ENCODE measurements at places on chromosomes 7 and 10.
A peak's percentile ranks its signal among the peaks of the same experiment; 100 is the strongest.

- DNase-seq: no peak
Observed at GRCh38 chr10:7314170-7314569, 96.7 kb downstream of the SFMBT2 start.

DNA sequence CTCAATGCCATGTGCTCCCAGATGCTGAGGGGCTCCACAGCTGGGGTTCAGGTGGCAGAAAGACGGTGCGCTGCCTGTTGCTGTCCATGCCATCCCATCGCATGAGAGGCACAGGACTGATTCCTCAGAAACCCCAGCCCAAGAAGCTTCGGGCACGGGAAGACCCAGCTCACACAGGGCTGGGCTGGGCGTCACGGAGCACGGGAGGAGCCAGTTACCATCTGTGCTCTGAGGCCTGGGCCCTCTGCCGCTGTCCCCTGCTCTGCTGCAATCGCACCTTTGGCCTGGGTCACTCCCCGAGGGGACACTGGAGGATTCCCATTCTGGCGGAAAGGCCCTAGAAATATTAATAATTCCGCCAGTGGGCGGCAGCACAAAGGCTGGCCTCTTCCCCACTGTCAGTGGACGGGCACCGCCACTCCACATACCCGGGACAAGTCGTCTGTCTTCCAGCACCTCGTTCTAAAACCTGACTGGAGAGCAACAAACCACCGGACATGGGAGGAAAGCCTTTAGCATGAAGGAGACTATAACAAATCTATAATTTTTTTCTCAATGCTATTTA lies 92.1 kb downstream of the PIP4K2A start:
- no peak for DNase-seq

DNA sequence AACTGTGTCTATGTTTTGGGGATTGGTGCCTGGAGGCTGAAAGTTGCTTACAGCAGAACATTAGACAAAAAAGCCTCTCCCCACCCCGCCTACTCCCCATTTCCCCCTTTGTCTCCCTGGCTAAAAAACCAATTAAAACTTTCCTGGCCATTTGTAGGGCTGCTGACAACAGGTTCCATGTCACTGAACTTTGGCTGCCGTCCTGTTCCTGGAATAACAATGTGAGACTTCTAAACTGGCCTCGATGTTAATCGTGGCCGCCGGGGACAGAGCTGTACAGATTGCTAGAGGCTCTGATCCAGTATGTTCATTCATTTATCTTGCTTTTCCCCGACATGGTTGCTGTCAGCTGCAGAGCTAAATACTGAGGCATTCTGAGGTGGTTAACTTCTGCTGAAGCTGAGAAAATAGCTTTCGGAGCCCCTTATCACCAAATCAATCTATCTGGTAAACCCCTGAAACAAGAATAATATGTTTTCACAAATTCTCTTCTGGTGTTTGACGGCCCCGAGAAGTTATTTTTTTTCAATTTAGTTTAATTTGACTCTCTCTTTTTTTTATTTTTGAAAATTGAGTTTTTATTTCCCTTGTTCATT lies 271.6 kb downstream of the GFRA1 start:
- DNase-seq: no peak

DNA sequence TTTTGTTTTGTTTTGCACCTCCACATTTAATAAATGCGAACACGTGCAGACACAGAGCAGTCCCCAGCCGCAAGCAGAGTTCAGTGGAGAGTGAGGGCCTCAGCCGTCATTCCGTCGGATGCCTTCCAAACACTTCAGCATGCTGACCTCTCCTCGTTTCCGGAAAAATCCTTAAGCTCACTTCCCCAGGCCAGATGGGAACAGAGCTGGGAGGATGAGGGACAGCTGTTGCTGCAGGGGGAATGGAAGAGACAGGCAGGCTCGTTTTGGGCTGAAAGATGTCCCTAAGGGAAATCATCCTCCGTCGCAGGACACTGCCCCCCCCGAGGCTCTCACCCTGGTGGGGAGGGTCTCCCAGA lies 17.2 kb upstream of the FGFR2 start:
- DNase-seq: no peak

DNA sequence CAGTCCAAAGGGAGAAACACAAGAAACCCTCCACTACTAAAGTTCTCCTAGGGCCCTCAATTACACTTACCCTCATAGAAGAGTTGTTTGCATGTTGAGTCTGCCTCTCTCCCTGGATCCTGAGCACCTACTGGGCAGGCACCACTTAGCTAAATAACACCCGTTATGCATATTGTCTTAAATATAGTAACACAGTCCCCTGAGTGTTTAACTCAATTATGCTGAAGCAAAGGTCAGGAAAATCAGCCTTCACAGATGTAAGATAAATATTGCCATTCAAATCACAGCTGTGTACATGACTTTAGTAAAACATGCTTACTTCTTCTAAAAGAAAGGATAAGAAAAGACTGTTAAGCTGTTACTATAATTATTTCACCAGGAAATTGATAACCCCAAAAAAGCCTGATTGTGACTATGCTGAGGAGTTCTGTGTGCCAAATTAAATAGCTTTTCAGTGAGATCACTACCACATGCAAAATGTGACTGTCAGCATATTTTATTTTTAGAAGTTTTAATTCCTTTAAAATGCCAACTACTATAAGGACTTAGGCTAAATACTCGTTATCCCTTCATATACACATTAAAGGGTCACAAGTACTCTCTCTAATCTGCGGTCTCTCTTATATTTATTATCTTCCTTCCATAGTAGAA lies 733.9 kb upstream of the PHF14 start:
- no peak for DNase-seq

GRCh38 chr10:85493703-85494102 lies 872.9 kb downstream of the GRID1 start:
- DNase-seq: no peak

DNA sequence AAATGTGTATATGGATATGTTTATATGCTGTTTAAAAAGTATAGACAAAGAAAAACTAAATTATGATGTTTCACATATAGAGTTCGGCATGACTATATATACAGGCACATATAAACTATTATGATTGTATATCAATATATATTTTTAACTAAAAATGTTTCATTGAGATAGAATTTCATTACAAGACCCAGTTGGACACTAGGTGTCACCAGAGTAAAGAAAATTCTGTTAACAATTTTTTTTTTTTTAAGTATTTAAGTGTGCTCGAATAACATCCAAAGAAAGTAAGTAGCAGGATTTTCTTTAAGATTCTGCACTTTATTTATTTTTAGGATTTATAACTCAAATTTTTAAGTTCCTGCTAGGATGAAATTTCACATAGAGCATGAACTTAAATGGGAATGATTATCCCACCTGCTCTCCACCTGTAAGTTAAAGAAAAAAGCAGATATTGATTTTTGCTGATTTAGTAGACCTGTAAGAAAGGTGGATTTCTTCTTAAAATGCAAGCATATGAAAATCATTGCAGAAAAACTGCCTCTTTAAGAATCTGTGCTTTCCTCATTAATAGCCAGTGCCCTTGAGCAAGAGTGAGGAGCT lies 961.5 kb downstream of the PCDH15 start:
- no peak for DNase-seq

- no peak for DNase-seq
Observed at GRCh38 chr10:98321186-98321780, 53.3 kb upstream of the LOXL4 start.

- DNase-seq: no peak
Observed at GRCh38 chr7:27608776-27609495, 53.7 kb downstream of the HIBADH start.

- DNase-seq: peak; percentile 22
Observed at GRCh38 chr7:41942468-41943093, 239.7 kb upstream of the INHBA start.

GRCh38 chr10:131591936-131592335 lies 280.4 kb upstream of the TCERG1L start:
- no peak for DNase-seq

GRCh38 chr7:90349305-90349704 lies 2.8 kb downstream of the GTPBP10 start:
- DNase-seq: no peak

DNA sequence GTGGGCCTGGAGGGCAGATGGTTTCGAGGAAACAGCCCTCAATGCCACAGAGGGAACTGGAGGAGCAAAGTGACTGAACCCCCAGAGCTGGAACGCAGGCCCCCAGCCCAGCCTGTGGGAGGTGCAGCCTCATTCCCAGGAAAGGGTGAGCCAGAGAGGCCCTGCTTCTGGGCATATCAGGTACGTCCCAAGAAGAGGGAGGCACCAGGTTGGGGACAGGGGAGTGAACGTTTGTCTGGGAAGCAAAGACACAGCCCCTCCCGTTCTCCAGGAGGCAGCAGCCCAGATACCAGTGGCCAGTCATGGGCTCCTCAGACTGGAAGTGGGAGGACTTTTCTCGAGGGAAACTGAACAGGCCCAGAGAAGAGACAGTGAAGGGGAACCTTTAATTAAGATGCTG lies 74.3 kb upstream of the RET start:
- no peak for DNase-seq

- no peak for DNase-seq
Observed at GRCh38 chr7:101559586-101559985, 69.5 kb downstream of the MYL10 start.

DNA sequence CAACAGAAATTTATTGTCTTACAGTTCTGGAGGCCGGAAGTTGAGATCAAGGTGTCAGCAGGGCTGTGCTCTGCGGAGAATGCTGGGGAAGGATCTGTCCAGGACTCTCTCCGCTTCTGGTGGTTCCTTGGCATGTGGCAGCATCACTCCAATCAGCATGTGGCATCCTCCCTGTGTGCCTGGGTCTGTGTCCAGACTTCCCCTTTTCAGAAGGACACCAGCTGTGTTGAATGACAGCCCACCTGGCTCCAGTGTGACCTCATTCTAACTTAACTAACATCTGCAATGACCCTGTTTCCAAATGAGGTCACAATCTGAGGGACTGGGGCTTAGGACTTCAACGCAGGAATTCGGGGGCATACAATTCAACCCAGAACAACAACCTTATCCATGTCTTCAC lies 141.9 kb downstream of the BMS1 start:
- no peak for DNase-seq
